Calu3 (cell line): ENCODE measurements at places on chromosomes 2 and 18. TPM values are rescaled to one million over a fixed set of nuclear protein-coding genes. Genes with fewer than 3 reads are reported as not detected.

- no peaks in the 10 kb centered on the region for H3K27me3 ChIP-seq
- peaks cover 84% of the 10 kb centered on the region for H3K4me1 ChIP-seq
- peak within 1 kb of the TSS; percentile 59 for H3K4me3 ChIP-seq
- H3K27ac ChIP-seq: peak within 1 kb of the TSS; percentile 81
- H3K36me3 ChIP-seq: peaks cover 30% of the 10 kb centered on the region
These were observed at the start of gene UGT1A1 for GRCh38 chr2:233760043-233760442. TSS of gene UGT1A1 (plus strand) at chr2:233760270. CDS start at chr2:233760288, 18 bp downstream.

- H3K4me3 ChIP-seq: no peak overlapping the region
- peak; percentile 69 for DNase-seq
- no peaks in the 10 kb centered on the region for H3K27me3 ChIP-seq
These were observed 100.2 kb upstream of the CSRNP3 start for GRCh38 chr2:165369131-165369897.

DNA sequence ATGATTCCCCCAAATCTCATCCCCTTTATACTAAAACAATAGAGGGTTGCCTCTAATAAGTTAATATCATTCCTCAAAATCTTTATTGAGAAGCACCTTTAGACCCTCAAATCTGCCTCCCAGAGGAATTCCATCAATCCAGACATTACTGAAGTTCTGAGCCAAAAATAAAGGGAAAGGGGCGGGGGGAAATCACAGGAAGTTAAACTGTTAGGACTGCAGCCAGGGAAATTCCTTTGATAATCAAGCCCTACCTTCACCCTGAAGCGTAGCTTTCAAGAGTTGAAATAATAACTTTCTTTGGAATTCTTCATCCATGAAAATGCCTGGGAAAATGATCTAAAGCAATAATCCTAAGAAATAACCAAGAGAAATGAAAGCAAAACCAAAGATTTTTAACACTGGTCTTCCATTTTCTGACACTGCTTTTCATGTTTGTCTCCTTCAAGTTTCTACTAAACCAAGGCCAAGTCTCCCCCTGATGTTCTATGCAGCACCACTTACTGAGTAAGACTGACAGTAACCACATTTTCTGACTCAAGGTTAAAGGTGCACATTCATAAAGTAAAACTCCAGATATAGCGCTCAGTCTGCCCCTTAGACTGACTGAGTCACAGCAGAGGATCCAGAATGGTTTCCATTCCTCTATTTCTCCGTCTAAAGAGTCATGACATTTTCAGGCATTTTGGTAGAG is 78.2 kb downstream of the TCF4 start:
- no peaks in the 10 kb centered on the region for H3K27me3 ChIP-seq
- H3K36me3 ChIP-seq: no peaks in the 10 kb centered on the region
- no peak overlapping the region for H3K27ac ChIP-seq
- DNase-seq: no peak
- no peak overlapping the region for H3K4me3 ChIP-seq
- no peaks in the 10 kb centered on the region for H3K4me1 ChIP-seq

DNA sequence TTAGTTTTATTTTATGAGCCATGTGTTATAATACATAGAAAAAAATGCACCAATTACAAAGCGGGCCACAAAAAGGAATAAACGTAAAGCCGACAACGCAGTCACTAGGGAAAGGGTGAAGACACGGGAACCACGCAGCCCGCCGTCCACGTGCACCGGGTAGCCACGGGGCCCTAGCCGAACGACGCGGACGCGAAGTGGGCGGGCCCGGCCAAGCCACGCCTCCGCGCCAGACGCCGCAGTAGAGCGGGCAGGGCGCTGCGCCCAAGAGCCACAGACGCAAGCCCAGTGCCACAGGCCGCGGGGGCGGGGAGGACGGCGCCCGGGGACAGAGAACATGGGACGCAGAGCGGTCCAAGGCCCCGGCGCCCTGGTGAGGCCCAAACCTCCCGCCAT is at the start of gene DUSP28:
TSS of gene DUSP28 (plus strand) at position 274 of the 396 bp plus-strand sequence. CDS start 328 bp downstream, outside the sequence.
- peaks cover 70% of the 10 kb centered on the region for H3K36me3 ChIP-seq
- peak; percentile 94 for DNase-seq
- no peaks in the 10 kb centered on the region for H3K27me3 ChIP-seq
- H3K4me3 ChIP-seq: peak within 1 kb of the TSS; percentile 93
- peak within 1 kb of the TSS; percentile 94 for H3K27ac ChIP-seq

GRCh38 chr2:158034198-158034866 is 67.3 kb upstream of the UPP2 start:
- no peak overlapping the region for H3K4me3 ChIP-seq
- DNase-seq: peak; percentile 61
- H3K27ac ChIP-seq: no peak overlapping the region
- H3K4me1 ChIP-seq: peaks cover 11% of the 10 kb centered on the region
- H3K27me3 ChIP-seq: no peaks in the 10 kb centered on the region

- peaks cover 55% of the 10 kb centered on the region for H3K36me3 ChIP-seq
- no peaks in the 10 kb centered on the region for H3K4me1 ChIP-seq
- H3K4me3 ChIP-seq: no peak overlapping the region
These were observed 33.5 kb downstream of the SUMO1 start for GRCh38 chr2:202204855-202205254.

GRCh38 chr2:187220071-187220470 is 228.0 kb downstream of the CALCRL start:
- H3K36me3 ChIP-seq: no peaks in the 10 kb centered on the region
- H3K4me3 ChIP-seq: no peak overlapping the region
- no peak overlapping the region for H3K27ac ChIP-seq

DNA sequence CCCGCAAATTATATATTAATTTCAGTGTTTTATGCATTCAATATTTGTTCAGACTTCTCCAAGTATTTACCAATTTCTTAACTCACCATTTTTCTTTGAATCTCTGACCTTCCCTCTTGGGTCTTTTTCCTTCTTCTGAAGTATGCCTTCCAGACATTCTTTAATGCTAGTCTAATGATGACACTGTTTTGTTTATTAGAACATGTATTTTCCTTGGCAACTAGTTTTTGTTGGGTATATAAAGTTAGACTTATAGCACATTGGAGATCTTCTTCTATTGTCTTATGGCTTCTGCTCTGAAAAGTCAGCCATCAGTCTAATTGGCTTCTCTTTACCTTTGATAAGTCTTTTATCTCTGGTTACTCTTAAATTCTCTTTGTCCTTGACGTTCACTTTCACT is 423.2 kb upstream of the NRP2 start:
- H3K27ac ChIP-seq: no peak overlapping the region
- H3K4me1 ChIP-seq: no peaks in the 10 kb centered on the region
- H3K36me3 ChIP-seq: no peaks in the 10 kb centered on the region
- H3K4me3 ChIP-seq: no peak overlapping the region

GRCh38 chr2:212548455-212548819 is 9.8 kb upstream of the ERBB4 start:
- H3K4me3 ChIP-seq: no peak overlapping the region
- H3K27me3 ChIP-seq: no peaks in the 10 kb centered on the region
- no peaks in the 10 kb centered on the region for H3K36me3 ChIP-seq
- H3K4me1 ChIP-seq: no peaks in the 10 kb centered on the region
- no peak overlapping the region for H3K27ac ChIP-seq

GRCh38 chr2:238061315-238062202 is 758 bp downstream of the SCLY start:
- H3K4me3 ChIP-seq: peak overlapping the region; percentile 83
- peaks cover 28% of the 10 kb centered on the region for H3K36me3 ChIP-seq
- peaks cover 55% of the 10 kb centered on the region for H3K4me1 ChIP-seq
- peak overlapping the region; percentile 57 for H3K27ac ChIP-seq

DNA sequence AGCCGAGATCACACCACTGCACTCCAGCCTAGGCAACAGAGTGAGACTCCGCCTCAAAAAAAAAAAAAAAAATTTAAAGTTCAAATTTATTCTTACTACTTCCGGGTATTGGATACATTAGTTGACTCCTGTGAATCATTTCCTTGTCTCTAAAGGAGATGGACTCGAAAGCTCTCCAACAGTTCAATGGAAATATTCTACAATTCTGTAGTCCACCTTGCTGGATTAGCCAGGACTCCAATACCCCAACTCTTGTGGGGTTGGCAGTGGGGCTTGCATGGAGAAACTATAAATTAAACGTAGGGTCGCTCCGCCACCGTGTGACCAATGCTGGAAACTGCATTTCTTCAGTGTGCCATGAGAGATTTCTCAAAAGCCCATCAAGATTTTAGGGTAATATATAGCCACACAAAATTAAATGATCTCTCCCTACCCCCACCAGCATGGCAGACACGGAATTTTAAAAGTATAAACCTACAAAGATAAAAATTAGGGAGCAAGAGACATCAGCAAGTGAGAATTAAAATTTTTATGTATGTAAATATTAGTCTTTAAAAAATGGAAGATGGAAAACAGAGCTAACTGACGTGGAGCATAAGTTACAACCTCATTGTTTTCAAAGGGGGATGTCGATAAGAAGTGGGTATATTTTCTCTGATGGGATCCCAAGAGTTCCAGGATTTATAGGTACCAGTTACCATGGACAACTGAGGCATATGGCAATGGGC is 27.8 kb upstream of the GAREM2 start:
- peaks cover 8% of the 10 kb centered on the region for H3K36me3 ChIP-seq
- H3K4me3 ChIP-seq: no peak overlapping the region
- peak overlapping the region; percentile 2 for H3K27ac ChIP-seq
- H3K27me3 ChIP-seq: peaks cover 22% of the 10 kb centered on the region
- DNase-seq: peak; percentile 64

- H3K27me3 ChIP-seq: no peaks in the 10 kb centered on the region
- DNase-seq: no peak
- no peaks in the 10 kb centered on the region for H3K36me3 ChIP-seq
These were observed 665.9 kb downstream of the CBLN2 start for GRCh38 chr18:71878226-71878625.

GRCh38 chr2:237652854-237653253 is 25.5 kb downstream of the LRRFIP1 start:
- H3K4me1 ChIP-seq: peaks cover 15% of the 10 kb centered on the region
- no peaks in the 10 kb centered on the region for H3K36me3 ChIP-seq

GRCh38 chr18:13582178-13582670 is 144.1 kb downstream of the FAM210A start:
- no peaks in the 10 kb centered on the region for H3K4me1 ChIP-seq
- no peak overlapping the region for H3K27ac ChIP-seq
- H3K4me3 ChIP-seq: no peak overlapping the region
- H3K27me3 ChIP-seq: peaks cover 46% of the 10 kb centered on the region
- DNase-seq: no peak
- no peaks in the 10 kb centered on the region for H3K36me3 ChIP-seq

GRCh38 chr2:65368468-65368867 is 63.9 kb downstream of the SPRED2 start:
- H3K4me3 ChIP-seq: no peak overlapping the region
- no peaks in the 10 kb centered on the region for H3K27me3 ChIP-seq
- no peak for DNase-seq
- no peaks in the 10 kb centered on the region for H3K36me3 ChIP-seq

- no peaks in the 10 kb centered on the region for H3K27me3 ChIP-seq
- no peak for DNase-seq
- no peaks in the 10 kb centered on the region for H3K36me3 ChIP-seq
- no peak overlapping the region for H3K27ac ChIP-seq
- peaks cover 16% of the 10 kb centered on the region for H3K4me1 ChIP-seq
These were observed 670.7 kb downstream of the ERBB4 start for GRCh38 chr2:211867845-211868451.

DNA sequence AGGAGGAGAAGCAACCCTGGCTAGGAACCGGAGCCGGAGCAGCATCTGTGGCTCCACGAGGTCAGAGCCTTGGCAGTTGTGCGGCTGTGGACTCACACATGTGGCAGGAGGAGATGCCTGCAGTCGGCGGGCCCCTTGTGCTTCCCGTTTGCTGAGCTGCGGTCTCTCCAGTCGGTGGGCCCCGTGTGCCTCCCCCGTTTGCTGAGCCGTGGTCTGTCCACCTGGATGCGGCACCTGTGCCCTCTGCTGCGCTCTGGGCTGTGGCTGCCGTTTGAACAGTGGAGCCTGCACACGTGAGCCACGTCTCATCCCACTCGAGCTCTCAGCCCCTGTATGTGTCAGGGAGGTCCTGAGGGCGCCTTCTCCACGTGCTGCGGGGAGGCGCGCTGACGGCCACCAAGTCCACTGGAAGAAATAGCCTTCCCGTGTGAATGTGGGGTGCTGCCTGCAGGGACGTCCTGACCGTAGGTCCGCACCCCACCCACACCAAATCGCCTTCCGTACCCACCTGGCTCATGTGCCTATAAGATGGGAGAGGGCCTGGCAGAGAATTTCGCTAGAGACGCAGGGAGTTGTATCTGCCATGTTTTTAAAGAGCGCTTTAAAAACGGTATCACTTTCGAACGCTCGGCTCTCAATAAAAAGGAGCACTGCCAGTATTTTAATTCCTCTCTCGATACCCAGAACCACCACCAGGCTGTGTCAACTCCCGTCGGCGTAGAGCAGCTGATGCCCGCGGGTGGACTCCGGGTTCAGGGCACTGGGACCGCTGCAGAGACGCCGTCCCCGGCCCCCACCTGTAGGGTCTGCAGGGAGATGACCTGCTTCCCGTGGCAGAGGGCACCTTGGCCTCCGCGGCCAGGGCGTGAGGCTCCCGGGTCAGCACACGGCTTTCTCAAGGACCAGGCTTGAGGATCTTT is 117.0 kb downstream of the NFATC1 start:
- no peak for DNase-seq
- H3K27ac ChIP-seq: no peak overlapping the region
- peaks cover 13% of the 10 kb centered on the region for H3K27me3 ChIP-seq
- H3K4me1 ChIP-seq: no peaks in the 10 kb centered on the region

- no peak for DNase-seq
- H3K27me3 ChIP-seq: peaks cover 62% of the 10 kb centered on the region
- H3K4me1 ChIP-seq: no peaks in the 10 kb centered on the region
- no peak overlapping the region for H3K27ac ChIP-seq
These were observed 18.9 kb downstream of the HRH4 start for GRCh38 chr18:24479371-24479770.

DNA sequence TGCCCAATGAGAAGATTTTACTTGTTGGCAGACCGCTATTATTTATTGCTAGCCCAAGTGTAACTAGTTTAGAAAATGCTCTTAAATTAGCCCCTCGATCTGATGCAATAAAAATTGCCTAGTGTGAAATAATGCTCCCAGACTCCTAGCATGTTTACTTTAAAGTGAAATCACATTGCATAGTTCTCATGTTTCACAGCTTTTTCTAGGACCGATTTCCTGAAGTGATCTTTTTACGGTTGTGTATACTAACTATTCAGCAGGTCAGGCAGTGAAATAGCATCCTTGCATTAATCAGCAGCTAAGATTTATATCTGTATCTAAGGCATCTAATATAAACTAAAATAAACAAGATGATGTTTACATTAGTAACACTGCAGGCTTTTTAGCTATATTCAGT is 52.4 kb downstream of the PMS1 start:
- H3K4me1 ChIP-seq: peaks cover 17% of the 10 kb centered on the region
- H3K27ac ChIP-seq: peak overlapping the region; percentile 98
- no peak overlapping the region for H3K4me3 ChIP-seq
- no peaks in the 10 kb centered on the region for H3K27me3 ChIP-seq
- no peak for DNase-seq
- H3K36me3 ChIP-seq: peaks cover 6% of the 10 kb centered on the region

GRCh38 chr18:76765649-76766048 is 56.7 kb upstream of the ZNF236 start:
- no peaks in the 10 kb centered on the region for H3K36me3 ChIP-seq
- no peak overlapping the region for H3K4me3 ChIP-seq
- no peak for DNase-seq

GRCh38 chr2:54429054-54429453 is 27.1 kb upstream of the SPTBN1 start:
- H3K4me3 ChIP-seq: no peak overlapping the region
- H3K4me1 ChIP-seq: no peaks in the 10 kb centered on the region
- H3K27me3 ChIP-seq: no peaks in the 10 kb centered on the region
- no peak overlapping the region for H3K27ac ChIP-seq
- no peaks in the 10 kb centered on the region for H3K36me3 ChIP-seq

Gene CXCR1
- not detected in 2 replicates for total RNA-seq

Gene SLC23A3
- total RNA-seq: 4.4 and 6.0 TPM in 2 replicates

Gene CRYGC
- not detected in 2 replicates for total RNA-seq

Gene HK2
- total RNA-seq: 56.5 and 79.4 TPM in 2 replicates

Gene ACVR1C
- total RNA-seq: 0.86 and 0.99 TPM in 2 replicates

Gene C2orf80
- total RNA-seq: not detected in 2 replicates

Gene CPS1
- total RNA-seq: 0.80 and 1.1 TPM in 2 replicates

Gene ZNF142
- 42.8 and 43.3 TPM in 2 replicates for total RNA-seq
